ENCODE measurements at places on chromosomes 7 and 10.

DNA sequence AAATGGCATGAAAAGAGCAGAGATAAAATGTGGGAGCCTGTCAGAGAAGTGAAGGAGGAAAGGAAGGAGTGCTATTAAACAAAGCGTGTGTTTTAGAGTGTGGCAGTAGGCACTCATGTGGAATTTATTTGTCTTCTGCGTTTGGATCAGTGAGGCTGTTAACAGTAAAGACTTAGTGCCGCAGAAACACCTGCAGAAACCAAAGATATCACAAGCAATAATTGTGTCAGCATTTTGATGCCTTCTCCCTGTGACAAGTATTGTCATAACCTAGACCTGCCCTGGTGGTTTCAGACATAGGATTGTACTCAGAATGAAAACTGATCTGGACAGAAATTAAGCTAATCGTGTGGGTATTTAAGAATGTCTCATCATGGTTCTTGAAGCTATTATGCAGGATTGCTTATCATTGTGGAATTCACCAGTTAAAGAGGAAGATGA is 191.0 kb downstream of the CAMK1D start:
- peak; percentile 21 for DNase-seq

DNA sequence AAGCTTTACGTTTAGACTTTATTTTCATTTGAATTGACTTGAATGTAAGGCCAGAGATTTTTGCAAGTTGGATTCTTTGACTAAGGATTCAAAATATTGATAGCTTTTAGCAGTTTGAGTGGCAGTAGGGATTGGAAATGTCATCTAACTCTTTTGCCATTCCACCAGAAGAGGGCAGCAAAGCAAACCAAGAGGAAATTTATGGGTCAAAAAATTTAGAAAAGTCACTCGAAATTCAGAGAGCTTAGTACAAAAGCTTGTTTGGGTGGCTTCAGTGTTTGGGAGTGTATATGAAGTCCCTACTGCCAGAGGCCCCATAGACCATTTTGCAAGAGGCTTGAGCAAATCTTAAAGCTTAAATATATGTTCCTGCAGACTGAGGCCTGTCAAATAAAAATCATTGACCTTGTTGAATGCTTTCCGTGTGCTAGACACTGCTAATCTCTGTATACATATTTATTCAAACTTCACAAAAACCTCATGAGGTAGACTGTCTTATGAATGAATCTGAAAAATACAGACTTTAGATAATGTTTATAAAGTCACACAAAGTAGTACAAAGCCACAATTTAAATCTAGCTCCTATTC is 44.6 kb upstream of the RSBN1L start:
- peak; percentile 85 for DNase-seq

- no peak for DNase-seq
Measured at GRCh38 chr7:115178835-115179234, 256.9 kb downstream of the MDFIC start.

DNA sequence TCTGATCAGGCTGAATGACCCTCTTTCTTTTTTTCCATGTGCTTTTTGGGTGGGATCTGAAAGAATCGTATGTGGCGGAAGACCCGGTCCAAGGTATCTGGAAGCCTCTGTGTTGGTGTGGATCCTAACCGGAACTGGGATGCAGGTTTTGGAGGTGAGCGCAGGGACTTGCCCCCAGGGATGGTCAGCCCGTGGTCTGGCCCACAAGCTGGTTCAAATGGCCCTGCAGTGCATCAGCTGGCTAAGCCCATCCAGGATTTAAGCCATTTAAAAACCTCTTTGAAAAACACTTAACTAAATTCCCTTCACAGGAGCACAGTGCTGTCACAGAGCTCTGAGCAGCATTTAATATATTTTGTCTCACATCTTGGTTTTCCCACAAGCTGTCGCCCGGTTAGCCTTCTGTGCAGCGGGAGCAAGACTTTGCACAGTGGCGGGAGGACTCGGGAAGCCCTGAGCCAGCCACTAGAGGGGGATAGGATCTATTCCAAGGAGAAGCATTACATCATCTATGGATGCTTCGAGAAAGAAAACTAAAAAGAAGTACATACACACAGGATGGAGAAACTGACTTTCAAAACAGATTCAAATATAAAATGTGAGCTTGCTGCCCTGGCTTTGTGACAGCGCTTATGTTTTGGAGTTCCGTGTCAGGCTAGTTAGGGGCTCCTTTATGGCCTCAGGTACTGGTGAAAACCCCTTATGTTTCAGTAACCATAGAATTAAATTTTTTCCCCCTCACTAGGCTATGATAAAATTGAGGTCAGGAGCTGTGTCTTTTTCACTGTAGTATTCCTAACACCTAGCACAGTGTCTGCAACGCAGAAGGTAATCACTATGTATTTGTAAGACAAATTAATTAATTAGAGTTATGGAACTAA is 11.3 kb downstream of the CPA2 start:
- DNase-seq, result peak; percentile 30

- DNase-seq, result peak; percentile 97
Measured at GRCh38 chr7:73734619-73735527, 3.7 kb downstream of the ABHD11 start.

- DNase-seq, result no peak
Measured at GRCh38 chr10:124722798-124723783, 21.1 kb downstream of the FAM53B start.

- DNase-seq, result no peak
Measured at GRCh38 chr10:5958675-5959074, 18.7 kb downstream of the IL15RA start.

DNA sequence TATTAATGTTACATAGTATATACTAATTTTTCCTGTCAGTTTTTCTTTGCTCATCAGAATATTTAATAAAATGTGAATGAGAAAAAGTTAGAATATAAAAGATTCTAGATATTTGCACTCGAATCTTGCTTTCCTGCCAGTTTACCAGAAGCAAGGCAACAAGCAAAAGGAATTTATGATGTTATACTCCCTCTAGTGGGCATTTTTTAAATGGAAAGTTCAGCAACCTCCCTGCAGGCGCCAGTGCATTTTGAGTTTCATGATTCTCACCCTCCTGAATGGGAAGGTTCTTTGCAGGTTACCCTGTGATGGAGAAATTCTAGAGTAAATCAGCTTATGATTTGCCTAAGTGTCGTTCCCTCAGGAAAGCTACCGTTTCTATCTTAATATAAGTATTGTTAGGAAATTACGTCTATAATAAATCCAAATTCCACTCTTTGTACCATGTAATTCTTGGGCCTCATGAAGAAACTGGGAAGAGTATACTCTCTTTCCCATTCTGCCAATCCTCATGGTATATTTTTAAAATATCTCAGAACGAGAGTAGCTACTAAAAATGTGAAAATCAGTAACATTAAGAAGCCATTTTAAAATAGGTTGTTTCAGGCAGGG is 350.0 kb downstream of the CRPPA start:
- DNase-seq, result peak; percentile 85

DNA sequence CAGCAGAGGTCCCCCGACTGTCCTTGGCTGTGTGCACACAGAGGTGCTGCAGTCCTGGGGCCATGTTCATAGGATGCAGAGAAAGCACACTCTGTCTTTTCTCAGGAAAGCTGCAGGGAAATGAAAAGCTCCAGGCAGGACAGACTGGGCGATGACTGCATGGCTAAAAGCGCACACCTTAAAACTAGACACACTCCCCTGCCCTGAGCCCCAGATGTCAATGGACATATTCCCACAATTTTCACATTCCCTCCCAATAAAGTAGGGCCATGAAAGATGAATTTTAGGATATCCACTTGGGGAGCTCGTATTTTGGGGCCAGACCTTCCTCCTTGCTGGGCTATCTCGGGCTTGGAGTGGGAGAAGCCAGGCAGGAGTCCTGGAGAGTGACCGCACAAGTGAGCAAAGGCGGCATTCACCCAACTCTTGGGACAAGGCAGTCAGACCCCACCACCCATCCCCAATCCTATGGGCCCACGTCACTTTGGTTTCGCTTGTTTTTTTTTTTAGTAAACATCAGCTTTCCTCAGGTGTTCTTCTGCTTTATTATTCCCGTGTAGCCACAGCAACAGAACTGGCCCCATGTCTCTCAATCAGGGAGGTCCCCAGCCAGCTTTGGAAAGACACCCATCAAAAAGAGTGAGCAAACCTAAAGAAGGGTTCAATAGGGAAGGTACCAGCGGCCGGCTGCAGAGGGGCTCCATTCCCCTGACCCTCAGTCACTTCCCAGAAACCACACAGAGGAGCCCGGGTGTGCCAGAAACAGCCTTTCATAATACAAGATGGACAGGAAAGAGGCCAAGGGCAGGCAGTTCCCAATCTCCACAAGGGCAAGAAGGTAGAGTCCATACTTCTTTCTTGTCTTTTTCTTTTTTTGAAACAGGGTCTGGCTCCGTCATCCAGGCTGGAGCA is 12.7 kb downstream of the GPRIN2 start:
- no peak for DNase-seq

DNA sequence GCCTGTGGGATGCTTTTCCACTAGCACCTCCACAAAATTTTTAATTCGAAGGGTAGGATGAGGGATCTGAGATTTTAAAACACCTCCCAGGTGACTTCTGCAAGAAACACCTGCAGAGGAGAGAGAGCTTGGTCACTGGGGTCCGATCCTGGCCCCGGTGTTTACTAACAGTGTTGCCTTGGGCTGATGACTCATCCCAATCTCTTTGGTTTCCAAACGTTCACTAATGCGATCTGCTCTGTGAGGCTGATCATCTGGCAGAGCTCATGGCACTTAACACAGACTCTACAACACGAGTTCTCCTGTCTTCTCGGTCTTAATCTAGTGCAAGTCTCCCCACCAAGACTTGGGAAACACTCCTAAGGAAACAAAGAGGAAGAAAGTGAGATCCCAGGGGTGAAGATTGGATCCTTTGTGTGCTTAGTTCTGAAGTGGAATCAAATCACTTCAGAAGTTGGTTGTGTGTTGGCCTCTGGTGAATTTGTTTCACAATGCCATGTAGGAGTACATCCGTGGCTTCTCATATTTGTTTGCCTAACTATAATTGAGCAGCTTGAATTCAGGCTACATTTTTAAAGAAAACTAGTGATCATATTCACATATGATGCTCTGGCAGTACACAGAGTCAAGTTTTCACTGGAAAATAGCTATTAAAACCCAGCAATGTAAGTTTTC is 407.9 kb downstream of the NRG3 start:
- DNase-seq, result no peak

Measured in hematopoietic multipotent progenitor cell treated with erythropoietin and hydrocortisone succinate and interleukin-3 and kit ligand, for 6 days (in vitro differentiated cells).